ENCODE measurements at places on chromosomes 5 and 9.

DNA sequence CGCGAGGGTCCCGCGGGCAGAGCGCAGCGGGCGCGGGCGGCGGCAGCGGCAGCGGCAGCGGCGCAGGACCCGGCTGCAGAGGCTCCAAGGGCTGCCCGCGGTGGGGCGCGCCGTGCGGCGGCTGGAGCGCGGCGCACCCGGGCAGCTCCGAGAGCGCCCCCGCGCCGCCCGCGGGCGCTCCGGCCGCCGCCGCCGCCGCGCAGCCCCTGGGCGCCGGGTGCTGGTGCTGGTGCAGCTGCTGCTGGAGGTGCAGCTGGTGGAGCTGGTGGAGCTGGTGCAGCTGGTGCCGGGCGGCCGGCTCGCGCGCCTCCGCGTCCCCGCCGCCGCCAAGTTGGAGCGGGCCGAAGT, 644 bp downstream of the IER5L start:
- no peak for DNase-seq

- no peak for DNase-seq
Observed at GRCh38 chr9:22240619-22241018, 206.0 kb upstream of the DMRTA1 start.

DNA sequence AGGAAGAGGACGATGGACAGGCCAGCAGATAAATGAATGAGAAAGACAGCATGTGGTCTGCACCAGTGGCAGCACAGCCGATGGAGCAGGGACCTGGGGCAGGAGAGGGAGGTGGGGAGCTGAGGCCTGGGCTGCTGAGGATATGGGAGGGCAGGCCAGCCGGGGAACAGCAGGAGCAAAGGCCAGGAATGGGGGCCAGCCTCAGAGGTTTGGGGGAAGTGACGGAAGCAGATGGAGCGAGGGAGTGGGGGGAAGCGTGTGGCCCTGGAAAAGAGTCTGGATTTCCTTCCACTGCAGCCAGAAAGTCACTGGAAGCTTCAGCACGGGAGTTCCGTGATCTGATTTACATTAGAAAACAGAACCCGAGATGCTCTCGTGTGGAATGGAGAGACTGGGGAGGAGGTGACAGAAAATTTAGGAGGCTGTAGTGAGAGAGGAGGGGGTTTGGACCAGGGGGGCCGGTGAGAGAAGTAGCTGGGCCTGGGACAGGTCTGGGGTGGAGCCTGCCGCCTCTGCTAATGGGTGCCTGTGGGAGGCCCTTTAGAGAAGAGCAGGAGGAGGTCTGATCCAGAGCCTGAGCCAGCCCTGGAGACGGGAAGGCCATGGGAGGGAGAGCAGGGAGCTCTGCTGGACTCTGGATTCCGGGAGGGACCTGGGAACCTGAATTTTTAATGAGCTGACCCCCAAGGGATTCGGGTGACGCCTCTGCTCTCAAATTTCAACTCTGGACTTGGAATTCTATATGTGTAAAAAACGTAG, 65.4 kb downstream of the TSPAN17 start:
- no peak for DNase-seq

DNA sequence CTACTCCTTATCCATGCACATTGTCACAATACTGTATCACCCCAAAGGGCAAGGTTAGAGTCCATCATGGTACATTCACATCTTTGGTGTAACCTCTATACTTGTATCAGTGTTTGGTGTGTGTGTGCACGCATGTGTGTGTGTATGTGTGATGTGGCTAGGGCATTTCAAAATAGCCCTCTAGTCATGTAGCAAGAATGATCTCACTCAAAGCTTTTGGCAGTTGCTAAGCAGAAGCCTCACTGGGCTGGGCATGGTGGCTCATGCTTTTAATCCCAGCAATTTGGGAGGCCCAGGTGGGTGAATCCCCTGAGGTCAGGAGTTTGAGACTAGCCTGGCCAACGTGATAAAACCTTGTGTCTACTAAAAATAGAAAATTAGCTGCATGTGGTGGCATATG, 245.3 kb downstream of the ADGRV1 start:
- no peak for DNase-seq

GRCh38 chr9:113570106-113570505, 106.6 kb downstream of the RGS3 start:
- DNase-seq: no peak

DNA sequence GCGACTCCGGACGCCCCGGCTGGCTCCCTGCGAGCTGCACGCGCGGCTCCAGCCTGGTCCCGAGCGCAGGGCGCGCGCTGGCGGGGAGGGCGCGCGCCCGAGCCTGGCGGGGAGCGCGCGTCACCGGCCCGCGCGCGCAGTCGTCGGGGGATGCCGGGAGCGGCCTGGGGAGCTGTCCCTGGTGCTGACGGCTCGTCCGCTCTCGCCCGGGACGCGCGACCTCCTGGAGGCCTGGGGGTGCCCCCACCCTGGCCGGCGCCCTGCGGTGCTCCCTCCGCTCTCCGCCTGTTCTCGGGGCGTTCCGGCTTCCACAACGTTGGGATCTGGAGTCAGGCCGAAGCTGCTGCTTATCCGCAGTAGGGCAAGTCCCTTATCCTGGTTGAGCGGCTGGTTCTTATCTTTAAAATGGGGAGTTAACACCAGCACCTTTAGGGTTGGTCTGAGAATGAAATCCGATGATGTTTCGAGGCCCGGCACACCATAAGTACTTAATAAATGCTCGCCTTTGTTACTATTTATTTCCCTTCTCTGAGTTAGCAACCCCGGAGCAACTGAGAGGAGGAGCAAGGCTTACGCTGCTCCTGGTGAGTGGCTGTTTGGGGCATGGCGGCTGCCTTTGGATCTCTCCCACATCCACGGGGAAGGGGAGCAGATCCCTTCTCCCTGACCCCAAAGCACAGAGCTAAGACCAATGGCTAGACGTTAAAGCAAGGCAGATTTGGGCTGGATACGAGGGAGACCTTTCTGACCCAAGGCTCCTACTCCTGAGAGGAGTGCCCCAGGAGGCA, at the start of gene FAM163B:
Gene FAM163B (minus strand): TSS at position 79 of the 788 bp plus-strand sequence. CDS start 29,166 bp downstream, outside the sequence.
- DNase-seq: peak; percentile 58

Data from stimulated activated CD4-positive, alpha-beta T cell treated with anti-CD3 and anti-CD28 coated beads, Interleukin-2, amount 100 ng/mL, for 24 hours (primary cell).